ENCODE measurements at places on chromosomes 6 and 20.
A peak's percentile ranks its signal among the peaks of the same experiment; 100 is the strongest.

DNA sequence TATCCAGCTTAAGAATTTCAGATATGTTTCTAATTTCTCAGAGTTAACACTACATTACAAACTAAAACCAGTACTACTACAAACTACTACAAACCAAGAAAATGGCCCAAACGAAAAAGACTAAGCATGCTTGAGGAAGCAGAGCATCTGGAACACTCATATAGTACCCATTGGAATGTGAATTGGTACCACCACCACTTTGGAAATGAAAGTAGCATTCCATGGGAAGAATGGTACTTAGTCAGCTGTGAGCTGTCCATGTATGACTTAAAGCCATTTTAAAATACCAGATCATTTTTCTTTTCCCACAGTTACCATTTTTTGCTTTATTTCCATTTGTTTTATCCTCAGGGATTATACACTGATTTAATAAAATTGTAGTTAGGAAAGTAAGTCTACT lies 30.5 kb downstream of the FBXO9 start:
- no peak for DNase-seq

DNA sequence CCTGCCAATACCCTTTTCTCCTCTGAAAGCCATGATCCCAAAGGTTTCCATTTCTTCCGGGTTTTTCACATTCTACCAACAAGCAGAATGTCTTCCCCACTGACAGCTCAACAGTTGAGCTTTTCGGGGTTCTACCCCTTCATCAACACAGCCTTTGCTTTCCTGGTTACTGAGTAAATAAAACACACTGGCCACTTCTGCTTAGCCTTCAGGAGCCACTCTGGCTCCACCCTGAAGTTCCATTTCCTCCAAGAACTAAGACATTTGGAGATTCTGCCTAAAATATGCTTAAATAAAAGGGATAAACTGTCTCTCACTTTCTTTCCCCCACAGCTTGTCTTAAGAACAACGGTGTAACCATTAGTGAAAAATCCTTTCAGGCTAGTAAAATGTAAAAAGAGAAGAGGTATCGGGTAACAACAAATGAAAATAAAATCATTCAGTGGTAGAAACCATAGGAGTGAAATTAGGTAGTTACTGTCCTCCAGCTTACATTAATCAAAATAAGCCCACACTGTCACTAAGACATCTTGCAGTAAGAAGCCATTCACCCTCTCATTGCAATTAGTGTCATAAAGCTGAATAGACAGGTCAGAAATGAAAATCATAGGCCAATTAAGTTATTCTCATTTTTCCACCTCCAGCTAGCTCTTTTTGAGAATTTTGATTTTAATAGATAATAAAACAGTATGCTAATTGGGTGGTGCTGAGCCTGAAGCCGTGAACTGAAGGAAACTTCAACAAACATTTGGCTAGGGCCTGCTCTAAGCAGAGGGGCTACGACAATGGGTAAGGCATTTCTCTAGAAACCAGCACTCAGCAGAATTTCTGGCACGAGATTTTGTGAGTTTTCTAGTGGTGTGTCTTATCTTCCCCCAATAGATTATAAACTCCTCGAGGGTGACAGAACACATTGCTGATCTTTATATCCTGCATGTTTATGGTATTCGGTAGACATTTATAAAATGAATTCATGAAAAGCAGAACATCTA lies 194.2 kb downstream of the KHDC1L start:
- DNase-seq: no peak

DNA sequence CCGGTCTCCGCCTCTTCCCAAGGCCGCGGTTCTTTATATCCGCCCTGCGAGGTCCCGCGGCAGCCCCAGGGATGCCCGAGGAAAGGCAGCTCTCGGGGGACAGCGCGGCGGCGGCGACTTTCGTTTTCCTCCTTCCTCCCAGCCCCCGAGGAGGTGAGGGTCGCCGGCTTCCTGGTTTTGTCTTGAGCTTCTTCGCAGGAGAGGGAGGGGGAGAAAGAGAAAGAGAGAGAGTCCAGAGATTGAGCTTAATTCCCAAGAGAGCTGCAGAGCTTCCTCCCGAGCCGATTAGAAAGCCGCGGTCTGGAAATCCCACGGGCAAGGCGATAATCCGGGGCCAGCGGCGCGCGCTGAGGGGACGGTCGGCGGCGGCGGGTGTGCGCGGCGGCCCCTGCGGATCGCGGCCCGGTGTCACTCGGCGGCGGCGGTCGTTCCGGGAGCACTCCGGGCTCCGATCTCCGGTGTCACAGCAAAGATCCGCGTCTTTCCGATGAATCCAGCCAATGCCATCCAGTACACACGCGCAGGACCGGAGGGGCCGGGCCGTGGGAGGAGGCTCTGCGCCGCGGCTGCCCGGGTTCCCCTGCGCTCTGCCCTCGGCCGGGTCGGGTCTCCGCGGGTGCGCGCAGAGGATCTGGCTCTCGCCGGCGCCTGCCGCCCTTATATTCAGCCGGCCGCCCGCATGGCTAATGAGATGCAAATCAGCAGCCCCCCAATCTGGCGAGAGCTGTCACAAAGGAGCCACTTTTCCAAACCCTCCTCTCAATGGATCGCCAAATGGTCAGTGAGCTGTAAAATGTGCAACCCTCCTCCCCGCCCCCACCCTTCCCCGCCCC lies at the start of gene DLL1:
DLL1 (minus strand) TSS at position 783 of the 833 bp plus-strand sequence. CDS start 939 bp downstream, outside the sequence.
- DNase-seq: peak; percentile 43

DNA sequence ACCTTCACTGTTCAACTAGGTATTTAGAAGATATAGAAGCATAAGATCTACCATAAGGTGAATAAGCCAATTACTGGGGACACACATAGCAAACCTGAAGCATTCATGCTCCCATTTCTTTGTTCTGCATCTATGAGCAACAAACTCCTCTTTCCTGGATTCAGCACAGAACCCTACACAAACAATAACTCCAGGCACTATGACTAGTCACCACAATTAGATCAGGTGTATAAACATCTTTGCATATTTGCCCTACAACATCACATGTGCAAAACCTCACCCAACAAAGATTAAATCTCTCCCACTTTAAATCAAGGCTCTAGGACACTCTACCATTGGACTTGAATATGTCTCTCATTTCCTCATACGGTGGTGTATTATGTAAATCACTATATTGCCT lies 652.3 kb downstream of the EPHA7 start:
- no peak for DNase-seq

DNA sequence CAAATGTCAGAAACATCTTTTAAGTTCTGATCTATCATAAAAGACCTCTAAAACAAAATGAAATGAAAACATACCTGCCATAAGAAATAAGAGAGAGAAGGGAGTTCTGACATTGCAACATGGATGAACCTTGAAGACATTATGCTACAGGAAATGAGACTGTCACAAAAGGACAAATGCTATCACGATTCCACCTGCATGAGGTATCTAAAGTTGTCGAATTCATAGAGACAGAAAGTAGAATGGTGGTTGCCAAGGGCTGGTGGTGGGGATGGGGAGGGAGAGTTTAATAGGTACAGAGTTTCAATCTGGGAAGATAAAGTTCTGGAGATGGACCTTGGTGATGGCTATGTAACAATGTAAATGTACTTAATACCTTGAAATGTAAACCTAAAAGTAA lies 3.3 kb downstream of the EZR start:
- no peak for DNase-seq

DNA sequence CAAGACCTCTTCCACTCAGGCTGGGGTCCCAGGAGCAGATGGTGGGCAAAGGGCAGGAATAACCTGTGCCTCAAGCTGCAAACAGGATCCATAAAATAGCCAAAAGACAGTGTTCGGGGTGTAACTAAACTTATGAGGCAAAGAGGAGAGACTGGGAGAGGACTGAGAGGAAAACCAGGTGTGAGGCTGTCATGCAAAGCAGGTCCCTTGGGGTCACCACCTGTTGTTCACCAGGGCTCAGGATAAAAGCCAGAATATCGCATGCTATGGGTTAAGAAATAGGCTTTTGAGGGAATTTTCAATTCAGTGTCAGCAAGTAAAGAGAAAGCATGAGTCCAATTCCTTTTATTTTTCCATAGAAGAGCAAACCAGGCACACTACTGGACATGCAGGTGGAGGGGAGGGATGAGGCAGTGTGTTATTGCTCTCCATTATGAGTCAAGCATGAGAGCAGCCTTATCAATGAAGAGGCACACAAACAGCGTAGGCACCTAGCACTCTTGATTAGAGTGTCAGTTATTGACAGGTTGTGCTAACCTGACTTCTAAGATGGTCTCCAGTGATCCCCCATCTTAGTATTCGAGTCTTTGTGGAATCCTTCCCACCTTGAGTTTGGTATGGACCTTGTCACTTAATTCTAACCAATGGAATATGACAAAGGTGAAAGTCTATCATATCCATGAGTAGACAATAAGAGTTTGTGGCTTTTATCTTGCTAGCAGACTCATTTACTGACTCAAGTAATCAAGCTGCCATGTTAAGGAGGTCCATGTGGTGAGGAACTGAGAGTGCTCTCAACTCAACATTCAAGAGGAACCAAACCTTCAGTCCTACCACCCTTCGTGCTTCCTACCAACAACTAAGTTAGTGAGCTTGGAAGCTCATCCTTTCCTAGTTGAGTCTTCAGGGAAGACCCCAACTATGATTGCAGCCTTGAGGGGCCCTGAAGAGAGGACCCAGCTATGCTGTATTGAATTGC lies 18.8 kb downstream of the HLA-E start:
- DNase-seq: no peak

DNA sequence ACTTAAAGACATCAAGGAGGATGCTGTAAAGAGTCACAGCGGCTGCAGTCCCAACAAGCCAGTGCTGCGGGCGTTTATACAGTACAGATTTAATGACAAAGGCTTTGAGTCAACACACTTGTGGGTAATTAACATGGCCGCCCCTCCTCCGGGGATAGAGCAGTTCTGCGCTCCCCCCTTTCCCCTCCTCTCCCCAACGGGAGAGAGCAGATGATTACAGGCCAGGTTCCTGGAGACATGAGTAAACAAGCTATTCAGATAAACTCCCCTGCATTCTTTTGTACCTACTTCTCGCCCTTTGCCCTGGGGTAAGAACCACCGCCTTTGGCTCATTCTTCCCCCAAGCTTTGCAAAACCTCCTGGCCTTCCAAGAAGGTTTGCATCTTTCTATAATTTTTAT lies 23.6 kb upstream of the FABP7 start:
- DNase-seq: no peak

- no peak for DNase-seq
These were observed 21.5 kb upstream of the HLA-C start for GRCh38 chr6:31293343-31293742.

DNA sequence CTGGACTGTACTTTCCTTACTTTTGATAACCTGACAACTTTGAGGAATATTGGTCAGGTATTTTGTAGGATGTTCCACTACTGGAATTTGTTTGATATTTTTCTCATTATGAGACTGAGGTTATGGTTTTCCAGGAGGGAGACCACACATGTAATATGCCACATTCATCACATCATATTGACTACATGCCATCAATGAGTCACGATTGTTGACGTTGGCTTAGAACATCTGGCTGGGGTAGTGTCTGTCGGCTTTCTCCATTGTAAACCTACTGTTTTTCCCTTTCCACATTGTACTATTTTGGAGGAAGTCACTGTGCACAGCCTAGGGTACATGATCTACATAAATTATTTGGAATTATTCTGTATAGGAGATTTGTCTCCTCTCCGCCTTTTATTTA lies 1.4 kb upstream of the STX11 start:
- no peak for DNase-seq

DNA sequence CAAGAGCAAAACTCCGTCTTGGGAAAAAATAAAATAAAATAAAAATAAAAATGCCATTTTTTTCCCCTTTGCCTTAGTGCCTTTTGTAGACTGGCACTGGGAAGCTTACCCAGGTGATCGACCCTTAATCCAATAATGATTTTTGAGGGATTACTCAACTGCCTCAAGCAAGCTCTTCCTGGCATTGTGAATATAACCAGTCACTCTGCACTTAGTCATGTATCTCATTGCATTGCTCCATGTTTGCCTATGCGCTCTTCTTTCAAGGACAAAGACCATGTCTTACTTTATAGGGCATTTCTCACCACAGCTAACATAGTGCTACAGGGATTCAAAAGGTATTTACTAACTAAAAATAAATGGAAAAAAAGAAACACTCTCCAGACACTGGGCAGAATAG lies 13.0 kb downstream of the GFOD1 start:
- no peak for DNase-seq

GRCh38 chr6:138063726-138064125 lies 43.5 kb downstream of the PERP start:
- no peak for DNase-seq

DNA sequence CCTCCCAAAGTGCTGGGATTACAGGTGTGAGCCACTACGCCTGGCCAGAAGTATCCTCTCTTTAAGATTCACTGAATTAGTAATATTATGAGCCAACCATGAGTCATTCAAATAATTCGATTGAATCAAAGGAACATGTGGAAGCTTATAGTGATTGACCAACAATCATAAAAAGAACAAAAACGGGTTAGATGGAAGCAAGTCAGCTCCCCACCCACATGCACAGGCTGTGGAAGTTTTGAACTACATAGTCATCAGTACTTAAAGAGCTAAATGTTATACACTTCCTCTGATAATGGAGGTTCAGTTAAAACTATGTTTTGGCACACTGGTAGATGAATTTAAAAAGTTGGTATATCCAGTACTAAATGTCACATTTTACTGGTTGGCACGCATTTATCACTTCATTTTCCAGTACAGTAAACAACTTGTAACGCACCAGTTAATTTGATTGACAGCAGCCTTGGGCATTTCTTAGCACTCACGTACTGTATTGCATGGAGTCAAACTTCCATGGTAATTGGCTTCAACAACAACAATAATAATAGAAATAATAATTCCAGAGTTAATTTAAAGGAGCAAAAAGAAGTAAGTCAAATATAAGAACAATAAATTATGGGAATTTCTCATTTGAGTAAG lies 1107.3 kb upstream of the MAP3K7 start:
- DNase-seq: no peak

DNA sequence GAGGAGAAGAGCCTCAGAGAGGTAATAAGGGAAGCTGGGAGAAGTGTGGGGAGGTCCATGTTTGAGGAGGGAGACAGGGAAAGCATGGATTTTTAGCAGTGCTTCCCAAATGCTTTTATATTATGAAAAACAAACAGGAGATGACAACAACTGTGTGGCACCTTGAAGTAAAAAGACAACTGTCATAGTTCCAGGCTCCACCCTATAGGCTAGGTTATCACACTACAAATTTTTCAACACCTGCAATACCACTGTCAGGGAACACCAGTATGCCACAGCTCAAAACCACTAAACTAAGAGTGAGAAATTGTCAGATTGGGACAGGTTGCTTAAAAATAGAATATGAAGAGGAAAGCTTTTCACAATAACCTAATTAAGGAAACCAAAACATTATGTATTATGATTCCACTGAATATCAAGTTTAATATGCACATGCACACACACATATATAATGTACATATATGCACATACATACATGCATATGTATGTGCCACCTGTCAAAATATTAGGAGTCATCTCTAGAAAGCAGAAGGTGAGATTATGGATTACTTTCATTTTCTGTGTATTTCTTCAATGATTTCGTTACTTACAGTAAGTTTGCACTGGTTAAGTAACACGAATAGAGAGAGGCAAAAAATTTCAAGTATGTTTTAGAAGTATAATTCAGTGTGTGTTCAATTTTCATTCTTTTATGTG lies 261.2 kb downstream of the PTPRK start:
- peak; percentile 32 for DNase-seq
